ENCODE measurements at places on chromosomes 13 and 19. TPM values are rescaled to one million over a fixed set of nuclear protein-coding genes. Genes with fewer than 3 reads are reported as not detected.
A peak's percentile ranks its signal among the peaks of the same experiment; 100 is the strongest.

The PLIN5 gene
- polyA plus RNA-seq, result 4.2 TPM

DNA sequence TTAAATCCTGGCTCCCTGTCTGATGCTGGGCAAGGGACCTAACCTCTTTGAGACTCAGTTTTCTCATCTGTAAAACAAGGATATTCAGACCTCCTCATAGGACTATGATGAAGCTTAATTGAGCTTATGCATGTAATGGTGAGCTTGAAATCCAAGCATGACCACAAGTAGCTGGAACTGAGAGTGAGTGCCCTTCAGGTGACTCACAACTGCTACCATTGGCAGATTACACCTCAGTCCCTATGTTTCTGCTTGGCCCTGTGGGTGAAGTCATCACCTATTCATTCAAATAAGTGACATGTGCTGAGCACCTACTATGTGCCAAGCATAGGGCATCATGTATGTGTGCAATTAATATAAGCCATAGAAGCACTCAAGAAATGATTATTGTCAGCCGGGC is 25.7 kb downstream of the NOVA2 start:
- DNase-seq, result no peak

DNA sequence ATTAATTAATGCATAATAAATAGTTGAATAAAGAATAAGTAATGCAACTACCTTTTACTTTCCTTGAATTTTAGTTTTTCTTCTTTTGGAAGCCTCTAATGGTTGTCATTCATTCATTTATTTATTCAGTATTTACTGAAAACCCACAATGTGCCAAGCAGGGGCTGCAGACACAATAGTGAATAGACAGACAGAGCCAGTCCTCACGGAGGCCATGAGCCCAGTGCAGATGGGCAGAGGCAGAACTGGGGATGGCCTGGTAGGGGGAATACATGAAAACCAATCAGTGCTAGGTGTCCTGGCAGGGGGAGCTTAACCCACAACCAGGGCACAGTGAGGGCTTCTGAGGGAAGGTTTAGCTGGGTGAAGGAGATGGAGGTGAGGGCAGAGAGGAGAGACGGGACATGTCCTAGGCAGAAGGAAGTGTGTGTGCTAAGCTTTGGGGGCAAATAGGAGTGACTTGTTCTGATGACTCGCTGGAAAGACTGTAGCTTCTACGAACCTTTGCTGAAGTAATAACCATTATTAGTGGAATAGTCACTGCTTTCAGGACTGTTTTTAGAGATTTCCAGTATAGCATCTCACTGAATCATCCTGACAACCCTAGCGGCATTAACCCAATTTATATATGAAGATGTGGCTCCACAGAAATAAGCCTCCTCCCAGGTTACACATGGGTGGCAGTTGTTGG is 55.9 kb downstream of the ERCC5 start:
- no peak for DNase-seq

- DNase-seq, result no peak
Observed at GRCh38 chr13:77599351-77599750, 63.8 kb downstream of the SCEL start.

DNA sequence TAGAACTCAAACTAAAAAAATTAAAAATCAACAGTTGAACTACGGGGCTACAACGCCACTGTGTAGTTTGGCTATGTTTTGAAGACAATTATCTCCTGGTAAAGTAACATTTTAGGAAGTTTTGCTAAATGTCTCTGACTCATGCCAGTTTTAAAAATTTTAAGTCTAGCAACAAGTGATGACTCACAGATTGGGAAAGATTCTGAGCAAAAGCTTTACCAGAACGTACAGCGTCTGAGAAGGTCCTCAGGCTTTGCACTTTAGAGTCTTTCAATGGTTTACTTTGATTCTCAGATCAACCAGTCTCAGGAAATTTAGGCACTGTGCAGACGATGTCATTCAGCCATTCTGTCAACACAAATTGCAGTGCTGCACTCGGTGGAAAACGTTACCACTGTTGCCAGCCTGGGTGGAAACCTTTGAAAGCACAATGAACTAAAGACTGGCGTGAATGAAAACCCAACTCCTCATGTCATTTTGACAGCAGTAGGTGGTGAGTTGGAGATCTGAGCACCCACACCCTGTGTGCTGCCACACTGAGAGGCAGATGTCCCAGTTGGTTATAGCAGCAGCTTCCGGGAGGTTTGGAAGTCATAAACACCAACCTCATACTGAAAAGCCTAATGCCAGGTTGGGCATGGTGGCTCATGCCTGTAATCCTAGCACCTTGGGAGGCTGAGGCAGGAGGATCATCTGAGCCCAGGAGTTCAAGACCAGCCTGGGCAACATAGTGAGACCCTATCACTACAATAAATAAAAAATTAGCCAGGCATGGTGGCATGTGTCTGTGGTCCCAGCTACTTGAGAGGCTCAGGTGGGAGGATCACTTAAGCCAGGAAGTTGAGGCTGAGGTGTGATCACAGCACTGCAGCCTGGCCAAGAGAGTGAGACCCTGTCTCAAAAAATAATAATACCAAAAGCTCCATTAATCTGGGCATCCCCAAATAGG is 6.3 kb upstream of the WTIP start:
- DNase-seq, result no peak

DNA sequence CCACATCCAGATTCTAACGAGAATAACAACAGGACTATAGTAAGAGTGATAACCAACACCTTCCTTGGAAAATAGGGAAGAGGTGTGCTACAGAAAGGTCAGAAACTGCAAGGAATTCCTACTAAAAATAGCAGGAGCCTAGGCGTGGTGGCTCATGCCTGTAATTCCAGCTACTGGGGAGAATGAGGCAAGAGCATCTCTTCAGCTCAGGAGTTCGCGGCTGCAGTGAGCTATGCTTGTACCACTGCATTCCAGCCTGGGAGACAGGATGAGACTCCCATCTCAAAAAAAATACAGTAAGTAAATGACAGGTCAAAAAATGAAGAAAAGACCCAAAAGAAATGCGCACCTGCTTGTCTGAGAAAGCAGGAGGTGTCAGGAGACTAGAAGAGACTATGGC is 101.5 kb upstream of the TSHZ3 start:
- no peak for DNase-seq

DNA sequence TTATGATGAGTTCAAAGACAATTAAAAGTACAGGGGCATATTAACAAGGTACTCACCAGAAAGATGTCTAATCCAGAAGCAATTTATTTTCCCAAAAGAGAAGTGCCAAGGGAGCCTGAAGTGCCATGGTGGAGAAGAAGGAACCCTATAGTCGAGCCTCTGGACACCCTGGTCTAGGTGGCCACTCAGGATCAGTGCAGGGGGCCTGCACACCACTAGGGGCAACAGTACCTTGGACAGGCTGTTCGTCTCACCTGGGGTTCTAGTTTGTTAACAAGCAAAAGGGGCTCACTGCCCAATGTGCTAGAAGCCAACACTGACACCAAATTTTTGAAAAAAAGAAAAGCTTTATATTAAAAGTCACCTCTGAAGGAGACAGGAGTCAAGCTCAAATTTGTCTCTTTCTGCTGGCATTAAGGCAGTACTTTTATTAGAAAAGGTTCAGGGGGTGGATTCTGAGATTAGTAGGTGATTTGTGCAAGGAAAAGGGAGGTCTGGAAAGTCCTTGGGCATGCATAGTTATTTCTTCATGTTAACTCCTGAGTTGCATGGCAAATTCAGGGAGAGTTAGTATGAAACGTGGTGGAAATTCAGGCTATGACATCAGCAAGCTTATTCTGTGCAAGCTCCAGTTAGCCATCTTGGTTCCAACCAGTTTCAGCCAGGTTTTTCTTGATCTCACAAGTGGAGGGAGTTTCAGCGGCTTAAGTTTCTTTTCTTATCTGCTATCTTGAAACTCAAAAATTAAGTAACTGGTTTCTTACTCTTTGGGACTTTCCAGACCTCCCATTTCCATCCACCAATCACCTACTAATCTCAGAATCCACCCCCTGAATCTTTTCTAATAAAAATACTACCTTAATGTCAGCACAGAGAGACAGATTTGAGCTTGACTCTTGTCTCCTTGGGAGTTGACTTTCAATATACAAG is 884 bp upstream of the CBY2 start:
- DNase-seq, result no peak

DNA sequence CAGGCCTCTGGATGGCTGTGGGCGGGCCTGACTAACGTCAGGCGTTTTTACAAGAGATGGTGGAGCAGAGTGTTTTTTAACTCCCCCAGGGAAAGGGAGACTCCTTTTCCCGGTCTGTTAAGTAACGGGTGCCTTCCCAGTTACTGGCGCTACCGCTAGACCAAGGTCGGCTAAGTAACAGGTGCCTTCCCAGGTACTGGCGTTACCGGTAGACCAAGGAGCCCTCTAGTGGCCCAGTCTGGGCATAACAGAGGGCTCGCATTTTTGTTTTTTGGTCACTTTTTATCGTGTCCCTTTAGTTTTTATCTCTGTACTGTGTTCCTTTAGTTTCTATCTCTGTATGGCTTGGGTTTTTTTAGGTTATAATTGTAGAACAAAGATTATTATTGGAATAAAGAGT is 10.0 kb downstream of the ZNF383 start:
- DNase-seq, result peak; percentile 12

- no peak for DNase-seq
Observed at GRCh38 chr19:29845574-29846176, 33.9 kb downstream of the CCNE1 start.

GRCh38 chr19:50003810-50004419 is 21.3 kb downstream of the VRK3 start:
- DNase-seq, result no peak

Data from right renal pelvis (tissue), 4 donors.